Activated naive CD8-positive, alpha-beta T cell treated with anti-CD3 and anti-CD28 coated beads, Interleukin-2, amount 10 ng/mL, durations not matched to agents 7 days and 5 days (primary cell): ENCODE measurements at places on chromosomes 7 and 10.
A peak's percentile ranks its signal among the peaks of the same experiment; 100 is the strongest.

GRCh38 chr10:22667093-22667480, 47.3 kb downstream of the PIP4K2A start:
- no peaks in the 10 kb centered on the region for H3K27me3 ChIP-seq
- H3K36me3 ChIP-seq, result peaks cover 3% of the 10 kb centered on the region
- H3K4me3 ChIP-seq, result peak overlapping the region; percentile 90
- peaks cover 67% of the 10 kb centered on the region for H3K4me1 ChIP-seq
- peak overlapping the region; percentile 91 for H3K27ac ChIP-seq

- no peaks in the 10 kb centered on the region for H3K27me3 ChIP-seq
- DNase-seq, result peak; percentile 77
- H3K4me1 ChIP-seq, result peaks cover 42% of the 10 kb centered on the region
- H3K36me3 ChIP-seq, result peaks cover 1% of the 10 kb centered on the region
- peak overlapping the region; percentile 85 for H3K4me3 ChIP-seq
Observed at GRCh38 chr10:79242620-79243152, 104.6 kb upstream of the PPIF start.

GRCh38 chr7:71558806-71559613, 427.1 kb downstream of the GALNT17 start:
- no peaks in the 10 kb centered on the region for H3K27me3 ChIP-seq
- H3K4me3 ChIP-seq, result no peak overlapping the region
- DNase-seq, result no peak
- H3K36me3 ChIP-seq, result no peaks in the 10 kb centered on the region

GRCh38 chr7:114413761-114414155, 857 bp upstream of the FOXP2 start:
- H3K4me3 ChIP-seq, result no peak overlapping the region
- DNase-seq, result no peak
- H3K36me3 ChIP-seq, result no peaks in the 10 kb centered on the region
- no peaks in the 10 kb centered on the region for H3K27me3 ChIP-seq

GRCh38 chr10:76125900-76126299, 694.5 kb downstream of the LRMDA start:
- H3K27ac ChIP-seq, result no peak overlapping the region
- no peaks in the 10 kb centered on the region for H3K27me3 ChIP-seq
- no peaks in the 10 kb centered on the region for H3K36me3 ChIP-seq
- no peak overlapping the region for H3K4me3 ChIP-seq

DNA sequence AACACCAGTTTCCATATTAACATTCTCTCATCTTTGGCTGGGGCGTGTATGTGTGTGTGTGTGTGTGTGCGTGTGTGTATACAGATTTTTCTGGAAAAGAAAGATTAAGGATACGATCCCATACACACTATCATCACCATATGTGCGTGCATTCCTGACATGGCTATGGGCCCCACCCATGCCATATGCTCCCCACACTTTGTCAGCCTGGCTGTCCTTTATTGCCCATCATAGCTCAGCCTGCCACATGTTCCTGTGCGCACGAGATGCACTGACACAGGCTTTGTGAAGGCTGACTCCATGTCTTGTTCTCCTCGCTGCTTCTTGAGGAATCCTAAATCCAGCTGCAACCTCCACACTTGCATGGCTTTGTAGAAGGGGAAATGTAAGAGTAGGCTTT, 984.1 kb downstream of the LRMDA start:
- no peak overlapping the region for H3K4me3 ChIP-seq
- H3K27me3 ChIP-seq, result no peaks in the 10 kb centered on the region
- H3K27ac ChIP-seq, result no peak overlapping the region
- no peak for DNase-seq
